ENCODE measurements at places on chromosomes 2 and 18.

GRCh38 chr2:143551971-143552650 is 422.9 kb downstream of the ARHGAP15 start:
- DNase-seq = no peak

DNA sequence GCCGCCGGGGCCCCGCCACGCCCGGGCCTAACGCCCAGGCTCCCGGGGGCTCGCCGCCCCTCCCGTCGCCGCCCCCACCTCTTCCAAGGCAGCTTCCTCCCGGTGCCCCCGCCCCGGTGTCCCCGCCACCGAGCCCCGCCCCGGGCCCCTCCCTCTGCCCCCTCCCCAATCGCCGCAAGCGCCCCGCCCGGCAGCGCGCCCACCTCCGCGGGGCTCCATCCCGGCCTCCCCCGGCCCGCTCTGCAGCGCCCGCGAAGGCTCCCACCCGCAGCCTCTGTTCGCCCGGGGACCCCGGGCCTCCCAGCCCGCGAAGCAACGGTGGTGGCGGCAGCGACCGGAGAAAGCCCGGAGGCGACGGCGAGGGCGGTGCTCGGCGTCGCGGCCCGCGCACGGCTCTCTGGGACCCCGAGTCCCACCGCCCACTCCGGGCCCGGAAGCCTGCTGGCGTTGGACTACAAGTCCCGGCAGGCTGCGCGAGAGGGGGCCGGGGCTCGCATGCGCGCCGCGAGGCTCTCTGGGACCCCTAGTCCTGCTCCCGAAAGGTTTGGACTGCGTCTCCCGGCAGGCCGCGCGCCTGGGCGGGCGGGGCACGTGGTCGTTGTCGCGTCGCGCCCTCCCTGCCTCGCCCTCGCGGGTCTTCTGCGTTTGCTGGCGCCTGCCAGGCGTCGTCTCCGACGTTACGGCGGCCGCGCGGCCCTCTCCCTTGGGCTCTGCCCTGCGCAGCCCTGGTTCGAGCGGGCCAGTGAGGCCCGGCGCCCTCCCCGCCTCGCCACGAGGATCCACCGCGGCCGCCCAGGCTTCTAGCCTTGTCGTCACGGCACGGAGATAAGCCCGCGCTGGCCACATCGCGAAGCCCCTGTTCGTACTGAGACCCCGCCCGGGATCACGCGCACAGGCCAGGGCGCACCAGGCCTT is at the start of gene STK25:
STK25 (minus strand) TSS at position 345 of the 915 bp plus-strand sequence. CDS start 549 bp downstream, outside the sequence.
- DNase-seq = peak; percentile 91

DNA sequence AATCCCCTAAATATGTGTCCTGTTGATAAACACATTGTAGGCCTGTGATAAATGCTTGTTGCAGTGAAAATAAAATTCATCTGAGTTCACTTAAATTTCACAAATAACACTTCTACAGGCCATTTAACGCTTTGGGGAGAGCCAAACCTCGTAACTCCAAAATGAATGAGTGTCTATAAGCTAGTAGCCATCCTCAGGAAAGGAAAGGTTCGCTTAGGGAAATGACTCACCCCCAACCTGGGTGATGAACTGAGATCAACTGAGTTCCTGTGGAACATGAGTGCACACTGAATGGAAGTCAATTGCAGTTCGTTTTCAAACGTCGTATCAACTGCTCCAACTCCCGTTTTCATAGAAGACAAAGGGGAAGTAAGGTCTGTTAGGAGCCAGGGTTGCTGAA is 527.6 kb upstream of the ID2 start:
- no peak for DNase-seq

- no peak for DNase-seq
These were observed 3.8 kb downstream of the SMYD5 start for GRCh38 chr2:73217826-73218225.

- no peak for DNase-seq
These were observed 53.1 kb upstream of the HS6ST1 start for GRCh38 chr2:128371648-128372345.

GRCh38 chr2:64989126-64989981 is at the start of gene SLC1A4:
Gene SLC1A4 (plus strand): TSS chr2:64989399. CDS start chr2:64989644, 245 bp downstream.
- peak; percentile 67 for DNase-seq

- DNase-seq = no peak
These were observed 214.4 kb upstream of the SLC39A10 start for GRCh38 chr2:195442458-195443175.

DNA sequence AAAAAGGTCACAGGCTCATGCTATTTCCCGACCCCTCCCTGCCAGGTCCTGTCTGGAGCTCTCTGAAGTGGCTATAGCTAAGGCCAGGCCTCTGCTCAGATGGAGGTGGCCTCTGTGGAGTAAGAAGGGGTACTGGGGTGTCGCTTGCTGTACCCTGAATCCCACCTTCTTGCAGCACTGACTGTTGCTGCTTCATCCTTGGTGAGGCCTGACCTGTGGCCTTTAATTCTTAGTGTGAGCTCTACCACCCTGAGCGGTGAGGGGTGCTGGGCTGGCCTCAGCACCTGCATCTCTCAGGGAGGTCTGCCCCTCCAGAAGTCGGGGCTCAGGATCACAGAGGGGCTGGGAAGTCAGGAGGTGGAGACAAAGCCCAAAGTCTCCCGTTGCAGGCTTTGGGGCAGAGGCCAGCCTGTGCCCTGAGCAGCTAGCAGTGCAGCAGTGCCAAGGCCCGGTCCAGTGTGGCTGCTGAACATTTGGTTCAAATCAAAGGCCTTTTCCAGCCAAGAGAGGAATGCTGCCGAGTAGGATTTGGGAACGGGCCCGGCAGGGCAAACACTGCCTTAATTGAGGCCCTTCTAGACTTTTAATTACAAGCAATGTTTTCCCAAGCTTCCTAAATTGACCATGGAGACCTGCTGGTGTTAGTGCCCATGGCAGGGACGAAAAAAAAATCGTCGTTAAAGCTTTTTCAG is 133.5 kb upstream of the HAAO start:
- no peak for DNase-seq

DNA sequence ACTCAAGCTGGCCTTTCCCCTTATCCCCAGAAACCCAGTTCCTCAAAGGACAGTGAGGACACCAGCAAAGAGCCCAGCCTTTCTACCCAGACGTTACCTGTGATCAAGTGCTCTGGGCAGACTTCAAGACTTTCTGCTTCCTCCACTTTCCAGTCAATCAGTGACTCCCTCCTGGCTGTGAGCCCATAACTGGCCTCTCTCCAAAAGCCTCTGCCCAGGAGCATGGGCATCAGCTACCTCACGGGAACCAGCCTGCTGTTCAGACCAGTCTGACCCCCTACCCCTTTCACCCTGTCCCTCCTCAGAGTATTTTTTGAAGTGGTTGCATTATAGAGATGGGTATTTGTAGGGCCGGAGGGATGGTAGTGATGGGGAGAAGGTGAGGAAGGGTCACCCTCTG is 27.7 kb upstream of the CYP27A1 start:
- DNase-seq = no peak

GRCh38 chr2:127420039-127420864 is 2.0 kb downstream of the PROC start:
- DNase-seq = no peak

DNA sequence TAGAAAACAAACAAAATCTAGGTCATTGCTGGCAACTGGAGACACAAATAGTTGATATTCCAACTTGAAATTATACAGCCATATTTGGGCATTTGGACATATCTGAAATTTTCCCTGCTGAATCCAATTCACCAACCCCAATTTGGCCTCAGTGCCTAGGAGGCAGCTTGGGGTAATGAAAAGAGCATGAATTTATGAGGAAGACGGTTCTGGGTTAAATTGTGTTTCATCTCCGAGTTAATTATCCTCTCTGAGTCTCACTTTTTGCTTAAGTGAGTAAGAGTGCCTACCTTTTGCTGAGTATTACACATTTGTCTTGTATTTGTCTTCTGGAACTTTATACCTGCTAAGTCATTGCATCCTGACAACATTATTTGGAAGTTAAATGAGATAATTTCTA is 1906.8 kb upstream of the PIK3C3 start:
- DNase-seq = no peak

All from activated CD8-positive, alpha-beta memory T cell treated with anti-CD3 and anti-CD28 coated beads for 48 hours (primary cell).